ENCODE measurements at places on chromosomes 11 and 22.
A peak's percentile ranks its signal among the peaks of the same experiment; 100 is the strongest.

- DNase-seq: peak; percentile 42
Measured at GRCh38 chr11:123430721-123431497, 840 bp downstream of the GRAMD1B start.

GRCh38 chr11:133163463-133164419 is 368.6 kb downstream of the OPCML start:
- DNase-seq: no peak

- DNase-seq: no peak
Measured at GRCh38 chr11:122882189-122882856, at the start of gene JHY. TSS of gene JHY (plus strand) at chr11:122882759. CDS start at chr11:122885850, 3,091 bp downstream.

DNA sequence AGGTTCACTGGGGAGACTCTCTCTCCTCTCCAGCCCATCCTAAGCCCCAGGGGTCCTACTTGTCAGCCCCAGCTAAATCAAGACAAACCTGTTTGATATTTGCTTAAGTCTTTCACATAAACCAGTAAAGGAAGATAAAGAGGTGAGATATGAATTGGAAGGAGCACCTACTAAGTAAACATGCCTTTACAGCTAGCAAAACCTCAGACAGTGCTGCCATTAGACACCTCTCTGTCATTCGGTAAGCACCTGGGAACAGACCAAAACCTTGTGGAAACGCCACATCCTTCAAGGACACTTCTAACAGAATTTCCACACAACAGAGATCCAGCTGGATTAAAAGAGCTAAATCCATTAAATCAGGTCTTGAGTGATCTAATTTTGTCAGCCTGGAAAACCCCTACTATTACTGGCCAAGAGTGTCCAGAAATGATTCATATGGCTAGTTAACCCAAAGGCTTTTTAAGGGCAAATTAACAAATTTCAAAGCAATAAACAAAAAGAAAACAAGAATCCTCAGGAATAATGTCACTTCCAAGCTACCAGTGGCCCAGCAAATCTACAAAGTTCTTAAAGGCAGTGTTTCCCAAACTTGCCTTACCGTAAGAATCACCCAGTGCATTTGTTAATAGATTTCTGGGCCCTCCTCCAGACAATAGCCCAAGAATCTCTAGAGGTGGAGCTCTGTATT is 2.4 kb downstream of the VPS37C start:
- no peak for DNase-seq

- DNase-seq: no peak
Measured at GRCh38 chr11:109040303-109040702, 375.4 kb downstream of the DDX10 start.

GRCh38 chr11:46299451-46299961 is 22.0 kb downstream of the CREB3L1 start:
- no peak for DNase-seq

DNA sequence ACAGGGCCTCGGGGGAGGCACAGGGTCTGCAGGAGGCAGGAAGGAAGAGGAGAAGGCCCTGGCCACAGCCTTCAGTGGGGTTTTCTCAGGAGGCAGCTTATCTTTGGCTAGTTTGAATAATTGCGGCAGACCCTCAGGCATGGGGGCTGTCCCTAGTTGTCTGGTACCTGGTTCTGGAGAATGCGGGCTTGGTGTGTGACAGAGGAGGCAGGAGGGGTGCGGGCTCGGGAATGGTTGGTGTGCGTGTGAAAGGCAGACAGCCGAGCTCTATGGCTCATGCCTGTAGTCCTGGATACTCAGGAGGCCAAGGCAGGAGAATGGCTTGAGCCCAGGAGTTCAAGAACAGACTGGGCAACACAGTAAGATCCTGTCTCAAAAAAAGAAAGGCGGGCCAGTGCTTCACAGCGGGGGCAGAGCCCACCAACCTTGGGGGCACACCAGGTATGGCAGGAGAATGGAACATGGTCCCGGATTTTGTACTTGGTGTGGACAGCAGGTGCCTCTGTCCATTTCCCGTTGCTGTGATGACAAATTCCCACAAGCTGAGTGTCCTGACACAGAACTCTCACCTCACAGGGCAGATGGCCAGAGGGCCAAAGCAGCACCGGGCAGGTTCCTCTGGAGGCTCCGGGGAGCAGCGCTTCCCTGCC is 640.6 kb downstream of the TBC1D22A start:
- DNase-seq: no peak

DNA sequence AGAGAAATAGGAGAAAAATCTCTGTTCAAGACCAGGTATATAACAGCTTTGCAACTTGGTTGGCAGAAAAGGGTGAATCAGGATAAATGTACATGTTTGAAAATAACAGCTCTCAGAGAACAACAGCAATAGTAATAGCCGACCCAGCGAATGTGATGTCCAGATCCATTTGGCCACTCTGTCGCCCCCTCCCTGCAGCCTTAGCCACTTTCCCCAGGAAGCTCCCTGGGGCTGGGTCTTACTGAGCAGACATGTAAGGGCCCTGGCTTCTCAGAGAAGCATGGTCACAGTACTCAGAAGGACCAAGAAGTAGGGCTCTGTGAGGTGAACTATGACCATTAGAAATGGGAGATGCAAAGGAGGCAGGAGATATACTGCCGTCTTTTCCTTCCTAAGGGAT is 154.1 kb upstream of the SNX19 start:
- no peak for DNase-seq

- DNase-seq: no peak
Measured at GRCh38 chr11:69378303-69379141, 84.6 kb downstream of the MYEOV start.

GRCh38 chr22:47119181-47119580 is 356.7 kb downstream of the TBC1D22A start:
- no peak for DNase-seq

- DNase-seq: no peak
Measured at GRCh38 chr11:111353776-111354600, 25.1 kb downstream of the POU2AF1 start.

GRCh38 chr11:2002042-2002776 is 4.6 kb upstream of the H19 start:
- DNase-seq: no peak

- DNase-seq: no peak
Measured at GRCh38 chr11:24411791-24412190, 85.1 kb upstream of the LUZP2 start.
